Fibroblast of lung (primary cell): ENCODE measurements at places on chromosomes 3 and 15. TPM values are rescaled to one million over a fixed set of nuclear protein-coding genes. Genes with fewer than 3 reads are reported as not detected.

Gene GOLGA8J
- under 0.01 TPM in 1 of 2 replicates, not detected in the other for total RNA-seq

Gene GRK7
- under 0.01 TPM in 1 of 2 replicates, not detected in the other for total RNA-seq

Gene LRRC58
- 19.8 and 21.1 TPM in 2 replicates for total RNA-seq

Gene PRRT3
- 1.5 and 3.8 TPM in 2 replicates for total RNA-seq

Gene HERC2
- 37.0 and 55.8 TPM in 2 replicates for total RNA-seq

GRCh38 chr15:83983634-83984458 lies 251.7 kb upstream of the GOLGA6L4 start:
- DNase-seq: no peak
- no peak overlapping the region for H3K27ac ChIP-seq
- no peaks in the 10 kb centered on the region for H3K36me3 ChIP-seq
- no peak overlapping the region for H3K4me3 ChIP-seq
- H3K27me3 ChIP-seq: no peaks in the 10 kb centered on the region
- H3K4me1 ChIP-seq: no peaks in the 10 kb centered on the region

DNA sequence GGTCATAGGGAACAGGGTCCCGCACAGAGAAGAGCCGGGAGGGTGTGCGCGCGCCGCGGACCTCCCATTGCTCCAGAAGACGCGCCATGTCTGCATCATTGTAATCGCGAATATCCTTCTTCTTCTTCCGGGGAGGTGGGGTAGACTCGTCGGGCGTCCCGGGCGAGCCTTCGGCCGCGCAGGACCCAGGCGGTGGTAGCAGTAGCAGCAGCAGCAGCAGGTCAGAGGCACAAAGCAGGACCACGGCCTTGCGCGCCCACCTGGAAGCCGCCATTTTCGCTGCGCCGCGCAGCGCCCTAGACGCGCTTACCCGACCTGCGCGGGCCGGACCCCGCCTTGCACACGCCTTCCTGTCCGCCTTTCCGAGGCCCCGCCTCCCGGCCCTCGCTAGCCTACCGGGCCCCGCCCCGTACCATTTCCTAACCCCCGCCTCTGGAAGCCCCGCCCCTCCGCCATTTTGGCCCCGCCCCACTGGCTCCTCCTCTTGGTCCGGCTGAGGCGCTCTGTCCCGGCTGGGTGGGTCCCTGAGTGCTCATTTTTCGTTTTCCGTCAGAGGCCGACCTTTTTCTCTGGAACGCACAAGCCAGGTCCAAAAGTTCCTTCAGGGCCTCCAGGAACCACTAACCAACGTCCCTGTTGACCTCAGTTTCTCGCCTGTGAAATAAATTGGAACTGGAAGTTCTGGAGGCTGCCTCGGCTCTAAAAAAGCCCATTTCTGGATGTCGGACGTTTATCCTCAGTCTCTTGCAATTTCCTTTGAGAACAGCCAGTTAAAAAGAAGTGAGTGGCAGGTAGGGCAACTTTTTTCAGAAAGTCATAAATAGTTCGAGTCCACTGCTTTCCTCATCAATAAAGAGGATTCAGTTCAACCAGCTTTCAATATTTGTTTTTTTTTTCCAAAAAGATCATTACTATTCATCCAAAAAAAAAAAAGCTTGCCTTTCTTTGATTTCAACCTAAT lies at the start of gene MESD:
Gene MESD (minus strand): TSS at position 302 of the 961 bp plus-strand sequence. CDS start 28 bp downstream, at position 274.
- H3K36me3 ChIP-seq: no peaks in the 10 kb centered on the region
- H3K4me1 ChIP-seq: peaks cover 9% of the 10 kb centered on the region
- H3K4me3 ChIP-seq: peak within 1 kb of the TSS; percentile 78
- peak; percentile 95 for DNase-seq

GRCh38 chr3:35659768-35660167 lies 20.4 kb downstream of the ARPP21 start:
- DNase-seq: no peak
- H3K36me3 ChIP-seq: no peaks in the 10 kb centered on the region
- H3K4me3 ChIP-seq: no peak overlapping the region
- no peak overlapping the region for H3K27ac ChIP-seq
- no peaks in the 10 kb centered on the region for H3K27me3 ChIP-seq

DNA sequence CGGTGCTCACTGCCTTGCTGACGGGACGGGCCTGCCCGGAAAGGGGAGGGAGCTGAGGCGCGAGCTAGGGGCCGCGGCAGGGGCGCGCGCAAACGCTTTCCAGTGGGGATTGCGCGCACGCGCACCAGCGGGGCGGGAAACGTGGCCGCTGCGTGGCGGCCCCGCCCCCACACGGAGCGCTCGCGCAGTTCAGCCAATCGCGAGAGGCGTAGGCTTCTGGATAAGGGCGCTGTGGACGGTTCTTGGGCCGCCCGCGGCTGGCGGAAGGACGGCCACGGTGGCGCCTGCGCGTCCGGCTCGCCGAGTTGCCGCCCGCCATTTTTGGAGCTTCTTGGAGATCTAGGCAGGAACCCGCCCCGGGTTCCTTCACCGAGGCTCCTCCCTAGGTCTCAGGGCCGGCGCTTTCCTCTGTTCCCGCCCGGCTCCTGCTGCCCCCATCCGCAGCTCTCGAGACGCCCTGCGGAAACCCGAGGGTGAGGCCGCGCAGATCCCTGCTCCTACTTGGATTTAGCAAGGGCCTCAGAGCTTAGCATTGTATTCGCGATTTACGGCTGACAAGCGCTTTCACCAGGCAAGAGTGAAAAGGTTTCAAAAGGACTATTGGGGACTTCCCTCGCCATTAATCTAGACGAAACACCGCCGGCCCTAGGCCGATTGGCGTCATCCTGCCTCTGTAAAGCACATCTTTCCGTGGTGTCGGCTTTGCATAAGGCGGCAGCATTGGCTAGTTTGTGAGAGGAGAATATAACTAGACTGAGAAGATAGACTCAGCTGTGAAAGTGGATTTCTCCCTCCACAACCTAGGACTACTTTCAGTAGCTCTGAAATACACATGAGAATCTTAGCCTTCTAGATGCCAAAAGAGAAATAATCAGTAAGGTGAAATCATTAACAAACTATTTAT lies 496 bp upstream of the STAG1 start:
- H3K4me1 ChIP-seq: peaks cover 10% of the 10 kb centered on the region
- DNase-seq: peak; percentile 96
- H3K36me3 ChIP-seq: no peaks in the 10 kb centered on the region
- H3K27me3 ChIP-seq: no peaks in the 10 kb centered on the region
- H3K4me3 ChIP-seq: peak overlapping the region; percentile 84

- H3K4me3 ChIP-seq: no peak overlapping the region
- no peaks in the 10 kb centered on the region for H3K4me1 ChIP-seq
- DNase-seq: peak; percentile 53
- no peaks in the 10 kb centered on the region for H3K27me3 ChIP-seq
- H3K36me3 ChIP-seq: no peaks in the 10 kb centered on the region
Measured at GRCh38 chr15:83613714-83614113, 40.2 kb upstream of the ADAMTSL3 start.

DNA sequence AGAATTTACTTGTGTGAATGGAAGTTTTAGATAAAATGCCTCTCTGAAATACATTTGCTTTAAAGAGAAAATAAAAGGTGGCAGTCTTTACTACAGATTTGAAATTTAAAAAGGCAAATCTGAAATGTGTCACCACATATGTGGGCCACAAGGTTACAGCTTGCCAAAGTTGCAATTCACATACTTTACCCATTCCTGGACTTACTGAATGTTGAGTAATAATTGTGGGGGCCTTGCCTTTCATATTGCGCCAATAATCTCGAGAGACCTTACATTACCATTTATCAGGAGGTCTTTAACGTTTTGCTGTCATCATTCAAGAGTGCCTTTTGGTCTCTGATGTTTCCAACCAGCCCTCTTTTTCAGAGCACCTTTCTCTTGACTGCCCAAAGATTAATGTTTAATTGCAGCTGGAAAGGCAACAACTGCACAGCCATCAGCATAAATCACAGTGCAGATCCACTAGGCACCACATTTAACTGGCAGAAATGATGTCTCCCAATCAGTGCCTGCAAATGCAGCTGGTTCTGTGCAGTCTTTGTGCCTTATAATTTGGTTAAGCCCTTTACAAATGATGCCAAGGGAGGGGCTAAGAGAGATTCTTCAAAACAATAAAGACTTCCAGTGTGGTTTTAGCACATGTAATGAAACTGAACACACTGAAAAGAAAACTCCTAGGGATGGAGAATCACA lies 206.8 kb downstream of the MAGI1 start:
- peak overlapping the region; percentile 23 for H3K27ac ChIP-seq
- H3K4me3 ChIP-seq: no peak overlapping the region
- no peaks in the 10 kb centered on the region for H3K36me3 ChIP-seq
- H3K4me1 ChIP-seq: peaks cover 10% of the 10 kb centered on the region

DNA sequence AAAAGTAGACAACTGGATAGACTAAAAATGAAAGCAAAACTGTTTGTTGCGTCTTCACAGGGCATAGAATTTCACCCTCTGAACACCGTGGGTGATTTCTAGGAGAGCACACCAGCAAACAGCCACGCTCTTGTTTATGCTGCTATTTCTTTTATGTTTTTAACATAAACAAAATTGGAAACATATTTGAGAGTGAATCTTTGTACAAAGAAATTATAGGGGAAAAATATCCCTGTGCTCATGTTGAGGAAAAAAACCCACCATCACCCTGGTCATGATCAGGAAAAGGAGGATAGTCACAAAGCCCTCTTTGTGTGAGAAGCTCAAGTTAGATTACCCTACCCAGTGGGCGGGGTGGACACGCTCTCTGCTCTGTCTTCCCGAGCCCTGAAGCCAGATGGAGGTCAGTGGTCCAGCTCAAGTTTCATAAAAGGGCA lies 313.3 kb downstream of the SATB1 start:
- peak; percentile 58 for DNase-seq
- no peaks in the 10 kb centered on the region for H3K4me1 ChIP-seq
- H3K27ac ChIP-seq: no peak overlapping the region

DNA sequence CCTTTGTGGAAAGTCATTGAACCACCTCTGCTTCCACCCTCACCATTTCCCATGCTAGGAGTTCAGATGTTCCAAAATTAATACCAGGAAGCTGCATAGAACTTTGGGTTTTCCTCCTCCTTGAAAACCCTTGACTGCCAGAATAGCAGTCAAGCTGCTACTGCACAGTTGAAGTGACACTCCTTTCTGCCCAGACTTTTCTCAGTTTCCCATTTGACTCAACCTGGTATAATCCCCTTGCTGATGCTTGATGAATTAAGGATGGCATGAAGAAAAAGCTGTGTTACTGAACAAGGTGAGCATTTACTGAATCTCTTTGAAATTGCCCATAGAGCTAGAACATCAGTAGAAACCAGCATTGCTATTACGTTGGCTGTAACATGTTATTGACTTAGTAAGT lies 286.0 kb downstream of the EDEM1 start:
- H3K4me3 ChIP-seq: no peak overlapping the region
- DNase-seq: no peak
- no peaks in the 10 kb centered on the region for H3K36me3 ChIP-seq
- H3K27ac ChIP-seq: no peak overlapping the region

DNA sequence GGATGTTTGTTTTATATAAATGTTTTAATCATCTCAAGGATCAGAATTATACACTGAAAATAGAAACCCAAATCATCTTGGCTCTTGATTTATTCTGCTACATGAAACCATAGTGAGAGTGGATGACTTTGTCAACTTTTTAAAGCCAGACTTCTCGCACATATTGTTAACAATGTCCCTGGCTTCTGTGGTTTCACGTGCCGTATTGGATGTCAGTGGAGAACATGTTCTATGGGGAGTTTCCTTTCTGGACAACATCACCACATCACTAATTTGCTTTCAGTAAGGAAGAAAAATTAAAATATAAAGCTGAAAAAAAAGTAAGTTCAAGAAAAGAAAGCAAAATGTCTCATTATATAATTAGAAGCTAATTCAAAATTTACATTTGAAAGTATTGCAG lies 297.1 kb upstream of the MME start:
- no peaks in the 10 kb centered on the region for H3K27me3 ChIP-seq
- no peaks in the 10 kb centered on the region for H3K4me1 ChIP-seq
- peak; percentile 20 for DNase-seq
- H3K36me3 ChIP-seq: no peaks in the 10 kb centered on the region
- H3K4me3 ChIP-seq: no peak overlapping the region

DNA sequence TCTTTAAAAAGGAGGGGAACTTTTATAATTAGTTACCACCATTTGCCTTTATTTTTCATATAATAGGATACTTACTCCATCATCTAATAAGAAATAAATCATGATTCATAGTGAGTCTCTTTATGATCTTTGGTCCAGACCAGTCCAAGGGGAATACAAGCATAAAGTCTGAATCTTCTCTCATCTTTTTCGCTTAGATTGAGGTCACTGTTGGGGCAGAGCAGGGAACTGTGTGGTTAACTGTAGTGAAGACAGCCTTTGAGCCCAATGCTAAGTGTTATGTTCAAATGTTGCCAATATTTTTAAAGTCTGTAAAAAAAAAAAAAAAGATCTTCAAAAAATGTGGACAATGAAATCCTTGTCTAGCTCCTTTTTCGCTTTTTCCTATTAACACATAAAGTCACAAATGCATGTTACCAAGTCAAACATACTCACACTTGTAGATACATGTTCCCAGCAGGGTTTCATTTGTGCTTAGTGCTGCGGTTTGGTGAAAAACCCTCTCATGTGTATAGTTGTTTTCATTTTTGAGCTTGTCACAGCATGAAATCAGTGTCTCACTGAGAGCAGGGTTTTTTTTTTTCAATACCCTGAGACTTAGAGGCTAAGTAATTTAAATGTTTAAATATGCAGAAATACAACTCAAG lies 72.1 kb downstream of the EPHA3 start:
- H3K4me1 ChIP-seq: peaks cover 2% of the 10 kb centered on the region
- no peak overlapping the region for H3K4me3 ChIP-seq
- H3K27me3 ChIP-seq: no peaks in the 10 kb centered on the region
- H3K27ac ChIP-seq: no peak overlapping the region
- peak; percentile 39 for DNase-seq
- no peaks in the 10 kb centered on the region for H3K36me3 ChIP-seq

- no peaks in the 10 kb centered on the region for H3K27me3 ChIP-seq
- no peaks in the 10 kb centered on the region for H3K36me3 ChIP-seq
- H3K4me3 ChIP-seq: no peak overlapping the region
Measured at GRCh38 chr3:124272605-124273151, 280.8 kb upstream of the ROPN1 start.

DNA sequence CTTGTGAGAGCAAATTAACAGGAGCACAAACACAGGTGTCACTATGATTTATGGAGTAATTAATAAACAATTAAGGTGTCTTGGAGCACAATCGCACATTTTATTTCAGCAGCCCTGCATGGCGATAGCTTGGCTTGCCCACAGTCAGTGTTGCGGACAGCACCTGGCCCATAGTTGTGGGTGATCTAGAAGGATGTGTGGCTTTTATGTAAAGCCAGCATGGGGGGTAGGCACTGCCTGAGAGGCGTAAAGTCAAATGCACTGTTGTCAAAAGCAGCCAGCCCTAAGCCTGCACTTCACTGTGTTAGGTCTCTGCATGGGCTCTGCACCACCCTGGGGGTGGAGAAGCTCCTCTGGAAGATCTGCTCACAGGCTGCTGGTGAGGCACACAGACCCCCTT lies 177.4 kb upstream of the PPP2R3A start:
- no peaks in the 10 kb centered on the region for H3K4me1 ChIP-seq
- no peak for DNase-seq
- no peak overlapping the region for H3K27ac ChIP-seq
- H3K36me3 ChIP-seq: no peaks in the 10 kb centered on the region
